Astrocyte (in vitro differentiated cells and primary cell): ENCODE measurements at places on chromosomes 7 and 10.
A peak's percentile ranks its signal among the peaks of the same experiment; 100 is the strongest.

- peak; percentile 5 for DNase-seq
Observed at GRCh38 chr7:26500749-26501352, 209.2 kb downstream of the SNX10 start.

- DNase-seq = no peak
Observed at GRCh38 chr7:150968734-150969372, 9.3 kb downstream of the KCNH2 start.

GRCh38 chr7:94401428-94401814, 6.7 kb downstream of the COL1A2 start:
- no peak for DNase-seq

GRCh38 chr10:93206652-93207051, 133.0 kb downstream of the CYP26A1 start:
- DNase-seq = no peak

DNA sequence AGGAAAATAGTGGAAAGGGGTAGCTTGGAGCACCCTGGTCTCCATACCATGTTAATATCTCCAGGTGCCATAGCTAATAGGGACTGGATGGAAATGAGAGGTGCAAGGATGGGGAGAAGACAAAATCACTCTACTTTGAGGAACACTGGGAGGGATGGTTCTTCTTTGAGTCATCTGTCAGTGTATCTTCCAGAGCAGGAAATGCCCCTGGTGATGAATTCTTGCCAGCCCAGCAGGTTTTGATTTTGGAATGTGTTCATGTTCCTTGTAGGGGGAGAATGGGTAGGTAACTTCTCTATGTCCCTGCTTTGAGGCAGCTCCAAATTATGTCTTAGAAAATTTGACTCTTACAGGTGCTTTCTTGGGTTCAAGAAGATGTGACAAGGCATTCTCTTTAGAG, 177.0 kb upstream of the GLI3 start:
- no peak for DNase-seq

DNA sequence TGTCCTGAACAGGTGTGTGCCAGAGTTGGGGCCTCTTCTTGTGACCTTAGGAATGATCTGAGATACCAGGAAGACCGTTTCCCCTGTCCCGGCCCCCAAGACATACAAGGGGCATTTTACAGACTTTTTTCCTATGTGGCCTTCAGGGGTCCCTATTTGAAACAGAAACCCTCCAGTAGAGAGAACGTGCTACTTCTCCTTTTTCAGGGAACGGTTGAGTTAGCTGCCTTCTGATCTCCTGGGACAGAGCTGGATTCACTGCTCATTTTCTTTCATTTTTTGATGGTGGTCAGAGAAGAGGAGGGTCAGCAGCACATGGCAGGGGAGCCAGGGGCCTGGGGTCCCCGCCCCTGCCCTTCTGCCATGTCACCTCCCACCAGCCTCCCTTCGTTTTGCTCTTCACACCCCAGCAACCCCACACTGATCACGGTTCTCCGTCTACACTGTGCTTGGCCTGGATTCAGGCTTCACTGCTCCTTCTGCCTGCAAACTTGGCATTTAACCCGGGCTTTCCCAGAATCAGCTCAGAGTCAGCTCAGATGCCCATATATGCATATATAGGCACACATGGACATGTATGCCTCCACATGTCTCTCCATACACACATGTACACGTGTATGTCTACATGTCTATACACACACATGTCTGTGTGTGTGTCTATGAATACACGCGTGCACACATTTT, 138.1 kb upstream of the BTBD16 start:
- no peak for DNase-seq

DNA sequence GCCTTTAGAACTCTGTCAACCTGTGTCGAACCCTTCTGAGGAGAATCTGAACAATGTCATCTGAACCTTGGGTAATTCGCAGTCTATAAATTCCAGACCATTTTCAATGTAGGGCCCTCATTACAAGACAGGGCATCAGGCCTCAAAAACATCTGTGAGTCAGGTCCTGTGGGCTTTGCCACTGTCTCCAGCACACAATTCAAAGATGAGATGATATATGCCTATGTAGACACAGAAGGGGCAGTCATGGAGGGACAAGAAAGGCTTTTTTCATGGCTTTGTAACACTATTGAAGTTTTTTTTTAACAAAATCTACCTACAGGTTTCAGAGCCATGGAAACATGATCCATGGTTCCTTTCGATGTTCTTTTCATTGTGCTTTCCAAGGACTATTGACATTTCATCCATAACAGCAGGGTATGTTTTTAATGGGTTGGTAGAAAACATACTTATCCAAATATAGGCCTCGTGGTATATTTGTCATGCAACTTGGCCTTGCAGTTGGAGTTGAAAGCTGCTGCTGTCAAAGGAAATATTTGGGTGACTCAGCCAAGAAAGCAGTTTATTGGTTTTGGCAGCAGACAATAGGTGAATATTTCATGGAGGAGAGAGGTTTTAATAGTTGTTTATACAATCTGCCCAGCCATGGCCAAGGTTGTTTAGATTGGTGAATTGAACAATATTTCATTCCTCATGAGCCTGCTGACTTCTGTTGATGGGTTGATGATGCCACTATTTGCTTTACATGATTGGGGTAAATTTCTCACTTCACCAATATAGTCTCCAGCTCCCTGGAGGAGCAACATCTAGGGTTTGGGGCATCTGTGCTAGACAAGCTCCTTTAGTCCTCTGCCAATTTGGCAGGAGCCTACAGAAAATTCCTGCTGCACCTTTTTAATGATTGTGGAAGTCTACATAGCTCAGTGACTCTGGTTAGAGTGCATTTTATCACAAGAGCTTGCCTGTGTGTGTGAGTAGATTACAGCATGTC, 158.4 kb upstream of the TMEM72 start:
- peak; percentile 100 for DNase-seq

DNA sequence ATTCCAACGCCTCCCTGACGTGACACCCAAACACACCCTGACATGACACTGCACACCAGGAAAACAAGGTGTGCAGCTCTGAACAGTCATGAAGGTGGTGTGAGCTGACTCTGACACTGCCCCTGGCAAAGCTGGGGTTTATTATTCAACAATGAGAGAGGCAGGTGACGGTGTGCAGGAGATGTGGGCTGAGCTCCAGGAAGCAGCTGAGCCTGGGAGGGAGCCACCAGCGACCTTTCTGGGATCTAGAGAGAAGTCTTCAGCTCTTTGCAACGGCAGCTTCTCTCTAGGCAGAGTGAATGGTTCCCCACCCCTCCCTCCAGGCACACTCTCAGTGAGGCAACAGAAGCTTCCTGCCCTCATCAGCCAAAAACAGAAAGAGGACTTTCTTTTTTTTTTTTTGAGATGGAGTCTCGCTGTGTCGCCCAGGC, 65.6 kb downstream of the SH3PXD2A start:
- no peak for DNase-seq

DNA sequence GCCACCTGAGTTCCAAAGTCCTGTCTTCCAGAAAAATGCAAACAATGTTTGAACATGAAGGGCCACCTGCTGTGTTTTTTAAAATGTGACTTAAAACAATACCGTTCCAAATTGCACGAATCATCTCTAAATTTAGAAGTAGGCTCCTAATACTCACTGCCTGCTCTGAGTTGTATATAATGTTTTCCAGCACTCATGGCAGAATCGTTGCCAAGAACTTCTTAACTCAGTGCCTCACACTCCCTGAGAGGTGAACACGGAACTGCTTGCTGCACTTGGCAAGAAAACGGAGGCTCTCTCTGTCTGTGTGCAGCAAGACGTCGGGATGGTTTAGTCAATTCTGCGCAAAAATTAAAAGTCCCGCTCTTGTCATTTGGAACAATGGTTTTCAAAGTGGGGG, 757.3 kb upstream of the AUTS2 start:
- DNase-seq = peak; percentile 27

DNA sequence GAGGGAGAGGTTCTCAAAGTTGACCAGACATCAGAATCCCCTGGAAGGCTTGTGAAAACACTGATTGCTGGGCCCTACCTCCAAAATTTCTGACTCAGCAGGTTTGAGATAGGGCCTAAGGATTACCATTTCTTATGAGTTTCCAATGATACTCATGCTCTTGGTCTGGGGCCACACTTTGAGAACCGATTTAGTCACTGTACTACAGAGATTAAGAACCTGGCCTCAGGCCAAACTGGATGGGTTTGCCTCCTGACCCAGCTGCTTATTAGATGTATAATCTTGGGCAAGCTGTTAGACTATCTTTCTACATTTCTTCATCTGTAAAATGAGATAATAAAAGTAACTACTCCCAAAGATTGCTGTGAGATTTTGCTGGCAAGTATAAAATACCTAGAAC, 77.1 kb upstream of the SCIN start:
- peak; percentile 57 for DNase-seq

DNA sequence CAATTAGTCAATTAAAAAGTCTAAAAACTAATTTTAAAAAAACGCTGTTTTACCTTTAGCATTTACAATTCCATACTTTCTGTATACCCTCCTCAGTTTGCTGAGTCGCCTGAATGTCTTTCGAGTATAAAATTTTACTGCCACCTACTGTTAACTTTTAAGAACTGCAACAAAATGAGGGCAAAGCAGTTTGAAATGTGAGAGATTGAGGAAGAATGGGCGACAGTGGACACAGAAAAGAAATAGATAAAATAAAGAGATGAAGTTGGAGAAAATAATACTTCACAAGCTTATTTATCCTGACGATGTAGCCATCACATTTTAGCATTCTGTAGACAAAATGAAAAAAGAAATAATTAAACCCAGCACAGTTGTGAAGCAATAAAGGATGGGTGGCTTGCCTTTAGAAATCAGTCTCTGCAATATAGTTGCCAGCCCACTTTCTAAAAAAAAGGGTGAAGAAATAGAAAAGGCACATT, 110.8 kb upstream of the PTN start:
- DNase-seq = peak; percentile 26

DNA sequence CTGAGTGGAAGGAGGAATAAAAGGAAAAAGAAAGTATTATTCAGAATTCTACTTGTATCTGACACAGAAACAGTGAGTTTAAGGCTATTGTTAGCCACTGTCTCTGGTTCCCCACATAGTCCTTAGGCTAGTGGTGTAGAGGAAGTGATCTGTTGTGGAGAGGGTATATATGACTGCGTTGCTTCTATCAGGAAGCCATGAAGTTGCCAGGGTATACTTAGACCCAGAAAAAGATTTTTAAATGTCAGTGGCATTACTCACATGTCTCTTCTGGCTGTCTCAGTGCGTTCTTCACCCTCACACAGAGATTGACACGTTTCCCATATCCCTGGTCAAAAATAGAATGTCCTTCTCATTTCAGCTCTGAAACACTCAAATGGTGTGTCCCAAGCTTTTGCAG, 72.7 kb downstream of the SEM1 start:
- DNase-seq = no peak

DNA sequence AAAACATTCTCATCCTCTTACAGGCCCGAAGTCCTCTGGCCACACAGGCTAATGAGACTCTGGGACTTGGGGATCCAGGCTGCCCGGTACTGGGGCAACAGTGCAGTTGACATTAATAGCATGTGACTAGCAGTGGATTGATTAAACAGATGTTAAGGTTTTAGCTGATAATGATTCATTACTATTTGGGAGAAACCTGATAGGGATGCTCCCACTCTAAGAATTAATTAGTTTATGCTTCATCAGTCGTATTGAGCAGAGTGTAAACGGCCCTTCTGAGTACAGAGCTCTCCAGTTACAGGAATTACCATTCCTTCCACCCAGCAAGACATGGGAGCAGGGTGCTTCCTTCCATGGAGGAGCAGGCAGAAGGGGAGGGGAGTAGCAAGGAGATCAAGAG, 82.7 kb downstream of the RPS24 start:
- no peak for DNase-seq

GRCh38 chr10:72336259-72337038, 18.3 kb downstream of the DNAJB12 start:
- DNase-seq = no peak

- DNase-seq = no peak
Observed at GRCh38 chr7:4841836-4842235, 20.0 kb downstream of the PAPOLB start.

- peak; percentile 32 for DNase-seq
Observed at GRCh38 chr7:88111140-88111743, 108.6 kb downstream of the SRI start.

DNA sequence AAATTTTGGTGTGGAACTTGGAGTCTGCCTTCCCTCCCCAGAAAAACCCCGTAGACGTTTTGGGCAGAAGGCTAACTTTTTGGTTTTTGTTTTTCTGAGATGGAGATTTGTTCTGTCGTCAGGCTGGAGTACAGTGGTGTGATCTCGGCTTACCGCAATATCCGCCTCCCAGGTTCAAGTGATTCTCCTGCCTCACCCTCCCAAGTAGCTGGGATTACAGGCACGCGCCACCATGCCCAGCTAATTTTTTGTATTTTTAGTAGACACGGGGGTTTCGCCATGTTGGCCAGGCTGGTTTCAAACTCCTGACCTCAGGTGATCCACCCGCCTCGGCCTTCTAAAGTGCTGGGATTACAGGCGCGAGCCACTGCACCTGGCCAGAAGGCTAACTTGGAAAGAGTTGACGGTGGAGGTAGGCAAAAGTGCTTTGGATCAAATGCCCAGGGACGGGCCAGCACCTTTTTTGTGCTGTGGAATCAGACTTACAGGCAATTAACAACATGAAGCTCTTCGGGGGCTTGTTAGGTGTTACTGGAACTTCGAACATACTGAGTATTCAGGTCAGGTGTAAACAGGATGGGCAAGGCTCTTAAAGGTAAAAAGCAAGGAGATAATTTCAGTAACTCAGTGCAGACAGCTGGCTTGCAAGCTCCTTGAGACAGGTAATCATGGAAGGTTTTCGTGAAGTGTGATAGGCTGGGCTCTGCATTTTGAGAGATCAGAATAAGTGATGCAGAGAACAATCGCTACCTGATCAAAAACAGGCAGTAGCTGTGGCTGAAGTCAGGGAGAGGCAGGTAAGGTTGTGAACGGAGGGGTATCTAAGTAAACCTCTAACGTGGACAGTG, 1.8 kb downstream of the PPP1R35 start:
- DNase-seq = no peak

GRCh38 chr10:60230892-60231291, 158.8 kb downstream of the ANK3 start:
- peak; percentile 56 for DNase-seq

GRCh38 chr10:58322072-58322834, 12.6 kb upstream of the UBE2D1 start:
- DNase-seq = peak; percentile 3

DNA sequence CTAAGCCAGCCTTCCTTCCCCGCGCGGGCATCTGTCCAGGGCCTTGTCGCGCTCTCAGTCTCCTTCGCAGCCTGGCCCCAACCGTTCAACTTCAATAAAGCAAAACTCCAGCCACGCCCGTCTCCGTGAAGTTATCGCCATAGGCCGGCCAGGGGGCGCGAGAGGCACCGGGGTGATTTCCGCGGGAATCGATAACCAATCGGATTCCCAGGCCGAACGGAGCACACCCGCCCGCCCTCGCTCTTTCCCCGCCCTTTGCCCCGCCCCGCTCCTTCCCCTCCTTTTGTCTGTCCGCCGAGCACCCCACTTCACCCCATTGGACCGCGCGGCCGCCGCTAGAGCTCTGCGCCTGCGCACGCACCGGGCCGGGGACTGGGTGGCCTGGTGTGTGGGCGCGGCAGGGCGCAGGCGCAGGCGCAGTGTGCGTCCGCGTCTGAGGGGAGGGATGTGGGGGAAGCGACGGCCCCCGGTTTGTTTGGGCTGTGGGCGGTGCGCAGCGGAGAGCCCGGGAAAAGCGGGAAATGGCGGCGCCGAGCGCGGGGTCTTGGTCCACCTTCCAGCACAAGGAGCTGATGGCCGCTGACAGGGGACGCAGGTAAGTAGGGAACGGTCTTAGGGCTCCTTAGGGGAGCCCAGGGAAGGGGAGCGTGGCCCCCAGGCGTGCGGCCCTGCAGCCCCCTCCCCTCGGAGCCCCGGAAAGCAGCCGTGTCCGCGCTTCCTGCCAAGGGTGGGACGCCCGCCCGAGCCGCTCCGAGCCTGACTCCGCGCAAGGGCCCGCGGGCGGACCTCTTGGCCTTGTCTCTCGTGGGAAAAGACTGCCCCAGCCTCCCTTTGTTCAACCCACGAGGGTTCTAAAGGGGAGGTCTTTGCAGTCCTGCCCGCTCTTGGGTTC, at the start of gene CASP2:
Gene CASP2, plus strand, starts transcription at position 417 of the 892 bp plus-strand sequence. Its CDS starts 105 bp downstream, at position 522.
- peak; percentile 87 for DNase-seq
